CD4-positive, alpha-beta T cell treated with Interleukin-10 for 1 hour (primary cell): ENCODE measurements at places on chromosomes 16 and 17.

DNA sequence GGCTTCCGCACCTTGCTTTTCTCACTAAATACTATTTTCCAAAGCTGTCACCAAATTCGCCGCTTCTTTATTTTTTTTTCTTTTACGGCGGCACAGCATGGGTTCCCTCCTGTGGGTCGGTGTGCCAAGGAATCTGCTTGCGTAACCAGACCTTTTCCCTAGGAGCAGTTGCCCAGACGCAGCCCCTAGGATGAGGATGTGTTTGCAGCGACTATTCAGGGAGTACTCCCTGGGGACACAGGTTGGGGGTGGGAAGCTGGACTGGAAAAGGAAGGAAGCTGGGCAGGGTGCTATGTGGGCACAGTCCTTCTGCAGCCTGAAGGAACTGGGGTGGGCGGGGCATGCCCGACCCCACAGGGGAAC is 49.0 kb upstream of the ZCCHC14 start:
- no peak for DNase-seq

- DNase-seq: no peak
Observed at GRCh38 chr16:49961089-49961488, 63.9 kb upstream of the CNEP1R1 start.

DNA sequence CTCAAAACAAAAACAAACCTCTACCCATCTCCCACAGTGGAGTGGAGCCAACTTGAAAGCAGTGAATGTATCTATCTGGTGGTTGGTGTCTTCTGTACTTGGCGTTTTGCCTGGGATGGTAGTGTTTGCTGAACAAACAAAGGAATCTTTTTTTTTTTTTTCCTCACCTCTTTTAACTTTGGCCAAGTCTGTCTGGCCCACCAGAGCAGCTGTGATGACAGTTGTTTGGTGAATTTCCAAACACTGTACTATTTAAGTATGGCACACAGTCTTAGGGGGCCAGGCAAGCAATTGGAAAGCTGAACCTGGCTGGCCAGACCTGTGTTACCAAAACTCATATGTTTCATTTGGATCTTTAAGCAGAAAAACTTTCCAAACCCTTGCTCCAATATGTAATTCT is 101.8 kb upstream of the CDH13 start:
- DNase-seq: no peak

DNA sequence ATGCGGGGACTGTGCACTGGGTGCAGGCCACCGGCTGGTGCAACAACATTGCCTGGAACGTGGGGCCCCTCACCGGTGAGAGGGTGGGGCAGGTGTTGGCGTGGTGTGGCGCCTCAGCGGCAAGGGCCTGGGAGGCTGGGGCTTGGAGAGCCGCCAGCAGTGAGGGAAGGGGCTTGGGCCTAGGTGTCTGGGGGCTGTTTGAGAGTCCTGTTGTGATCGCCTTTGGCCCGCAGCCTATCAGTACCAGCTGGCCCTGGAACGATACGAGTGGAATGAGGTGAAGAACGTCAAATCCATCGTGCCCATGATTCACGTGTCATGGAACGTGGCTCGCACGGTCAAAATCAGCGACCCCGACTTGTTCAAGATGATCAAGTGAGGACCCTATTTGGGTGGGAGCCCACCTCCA is 2.6 kb upstream of the TMEM88 start:
- DNase-seq: no peak

- DNase-seq: no peak
Observed at GRCh38 chr17:8746501-8747236, 2.0 kb upstream of the CCDC42 start.

DNA sequence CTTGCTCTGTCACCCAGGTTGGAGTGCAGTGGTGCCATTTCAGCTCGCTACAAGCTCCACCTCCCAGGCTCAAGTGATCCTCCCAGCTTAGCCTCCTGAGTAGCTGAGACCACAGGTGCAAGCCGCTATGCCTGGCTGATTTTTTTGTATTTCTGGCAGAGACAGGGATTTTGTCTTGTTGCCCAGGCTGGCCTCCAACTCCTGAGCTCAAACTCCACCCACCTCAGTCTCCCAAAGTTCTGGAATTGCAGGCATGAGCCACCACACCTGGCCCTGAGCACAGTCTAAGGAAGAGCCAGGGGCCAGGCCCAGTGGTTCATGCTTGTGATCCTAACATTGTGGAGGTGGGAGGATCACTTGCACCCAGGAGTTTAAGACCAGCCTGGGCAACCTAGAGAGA is 21.8 kb upstream of the BCO1 start:
- DNase-seq: no peak

GRCh38 chr16:5349670-5350517 is 252.3 kb upstream of the EEF2KMT start:
- DNase-seq: no peak

DNA sequence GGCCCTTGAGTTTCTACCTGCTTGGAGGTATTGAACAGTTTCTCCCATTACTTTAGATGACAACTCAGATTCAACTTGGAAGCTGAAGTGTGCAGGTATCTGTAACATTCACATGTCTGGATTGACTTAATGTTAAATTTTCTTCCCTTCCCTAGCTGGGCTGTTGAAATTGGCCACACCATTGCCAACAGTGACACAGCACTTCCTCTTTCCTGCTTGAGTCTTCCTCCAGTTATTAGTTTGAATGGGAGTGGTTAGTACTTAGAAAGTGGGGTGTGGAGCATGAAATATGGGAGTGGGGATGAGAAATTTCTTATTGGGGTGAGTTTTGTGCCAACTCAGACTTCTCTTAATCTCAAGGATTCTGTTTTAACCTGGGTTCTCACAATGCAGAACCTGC is 454.9 kb downstream of the KCNJ2 start:
- no peak for DNase-seq

GRCh38 chr17:17077861-17078732 is 35.8 kb downstream of the MPRIP start:
- no peak for DNase-seq

GRCh38 chr16:62079236-62079635 is 43.0 kb upstream of the CDH8 start:
- no peak for DNase-seq

GRCh38 chr17:74274060-74274708 is at the start of gene DNAI2:
DNAI2 (plus strand) TSS chr17:74274234; CDS start chr17:74281818, 7,584 bp downstream.
- peak; percentile 64 for DNase-seq

GRCh38 chr17:6523330-6523729 is 33.0 kb downstream of the PITPNM3 start:
- DNase-seq: no peak

- no peak for DNase-seq
Observed at GRCh38 chr17:47279062-47279801, 25.6 kb downstream of the ITGB3 start.

DNA sequence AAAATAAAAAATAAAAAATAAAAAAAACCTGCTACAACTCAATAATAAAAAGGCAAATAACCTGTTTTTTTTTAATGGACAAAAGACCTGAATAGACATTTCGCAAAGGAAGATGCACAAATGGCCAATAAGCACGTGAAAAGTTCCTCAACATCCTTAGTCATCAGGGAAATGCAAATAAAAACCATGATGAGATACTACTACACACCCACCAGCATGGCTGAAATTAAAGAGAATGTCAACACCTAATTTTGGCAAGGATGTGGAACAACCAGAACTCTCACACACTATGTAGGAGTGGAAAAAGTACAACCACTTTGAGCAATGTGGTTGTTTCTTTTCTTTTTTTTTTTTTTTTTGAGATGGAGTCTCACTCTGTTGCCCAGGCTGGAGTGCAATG is 24.6 kb downstream of the COG7 start:
- DNase-seq: no peak

DNA sequence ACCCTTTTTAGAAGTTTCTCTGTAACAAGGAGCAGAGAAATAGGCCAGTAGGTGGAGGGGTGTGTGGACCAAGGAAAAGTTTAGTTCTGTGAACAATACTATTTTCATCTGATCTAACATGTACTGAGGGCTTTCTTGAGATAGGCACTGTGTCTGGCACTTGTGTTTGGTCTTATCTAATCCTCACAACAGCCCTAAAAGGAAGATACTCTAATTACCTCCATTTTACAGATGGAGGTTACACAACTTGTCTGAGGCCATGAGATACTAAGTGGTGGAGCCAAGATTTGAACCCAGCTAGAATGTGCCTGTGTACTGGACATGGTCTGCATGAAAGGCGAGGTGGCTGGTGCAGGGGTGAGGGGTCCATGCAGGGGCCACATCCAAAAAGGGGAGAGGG is 4.5 kb downstream of the TNFSF12 start:
- no peak for DNase-seq

DNA sequence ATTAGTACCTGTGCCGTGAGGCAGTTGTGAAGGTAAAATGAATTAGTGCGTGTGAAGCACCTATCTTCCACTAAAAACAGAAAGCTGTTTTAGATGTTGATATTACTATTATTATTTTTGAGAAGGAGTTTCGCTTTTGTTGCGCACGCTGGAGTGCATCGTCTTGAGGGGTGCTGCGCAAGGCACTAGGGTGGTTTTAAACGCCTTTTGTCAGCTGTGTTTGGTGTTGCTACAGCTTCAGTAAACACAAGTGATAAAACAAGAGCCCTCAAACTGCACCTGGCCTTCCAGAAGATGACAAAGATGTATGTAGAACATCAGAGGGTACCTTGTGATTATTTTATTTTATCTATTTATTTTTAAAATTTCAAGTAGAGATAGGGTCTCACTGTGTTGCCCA is 38.2 kb downstream of the PLCG2 start:
- DNase-seq: peak; percentile 36

- DNase-seq: no peak
Observed at GRCh38 chr16:3282103-3282729, 1.1 kb upstream of the ZNF263 start.

- DNase-seq: no peak
Observed at GRCh38 chr17:22411185-22411784, 719.0 kb downstream of the KCNJ18 start.

DNA sequence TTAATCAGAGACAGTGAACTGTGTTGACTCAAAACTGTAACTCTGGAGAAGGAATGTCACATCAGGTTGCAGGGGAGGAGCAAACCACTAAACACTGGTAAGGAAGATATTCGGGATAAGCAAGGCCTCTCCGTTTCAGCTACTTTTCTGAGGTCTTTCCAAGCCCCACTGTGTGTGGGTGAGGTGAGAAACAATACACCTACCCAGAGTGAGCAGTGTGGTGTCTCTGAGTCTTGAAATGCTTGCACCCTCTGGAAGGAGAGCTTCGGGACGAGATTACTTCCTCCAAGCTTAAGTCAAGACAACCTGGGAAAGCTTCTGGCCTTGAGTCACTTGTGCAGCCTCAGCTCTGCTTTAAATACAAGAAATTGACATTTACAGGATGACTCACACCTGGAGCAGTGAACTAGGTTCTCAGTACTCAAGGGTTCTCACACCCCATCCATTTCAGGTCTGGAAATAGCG is 2.5 kb upstream of the MAP3K14 start:
- DNase-seq: no peak

DNA sequence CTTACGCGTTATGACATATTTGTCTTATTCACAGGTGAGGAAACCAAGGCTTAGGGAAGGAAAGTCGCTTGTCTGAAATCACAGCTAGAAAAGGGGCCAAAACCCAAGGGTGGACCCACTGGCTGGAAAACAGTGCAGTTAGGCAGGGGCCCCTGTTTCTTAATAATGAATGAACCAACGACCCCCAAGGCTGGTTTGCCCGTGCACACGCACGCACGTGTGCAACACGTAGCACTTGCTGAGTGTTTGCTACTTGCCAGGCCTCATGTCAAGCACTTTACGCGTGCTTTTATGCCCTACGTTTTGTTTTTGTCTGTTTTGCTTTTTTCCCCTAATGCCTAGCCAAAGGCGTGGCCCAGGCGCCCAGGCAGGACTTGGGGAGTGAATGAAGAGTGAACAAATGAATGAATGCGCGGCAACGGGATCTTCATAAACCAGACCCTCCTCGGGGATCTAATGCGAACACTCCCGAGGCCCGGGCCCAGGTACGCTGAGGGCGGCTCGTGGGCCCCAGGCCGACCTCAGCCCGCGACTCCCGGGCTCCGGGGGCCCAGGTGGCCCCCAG is 571 bp upstream of the USP10 start:
- no peak for DNase-seq

DNA sequence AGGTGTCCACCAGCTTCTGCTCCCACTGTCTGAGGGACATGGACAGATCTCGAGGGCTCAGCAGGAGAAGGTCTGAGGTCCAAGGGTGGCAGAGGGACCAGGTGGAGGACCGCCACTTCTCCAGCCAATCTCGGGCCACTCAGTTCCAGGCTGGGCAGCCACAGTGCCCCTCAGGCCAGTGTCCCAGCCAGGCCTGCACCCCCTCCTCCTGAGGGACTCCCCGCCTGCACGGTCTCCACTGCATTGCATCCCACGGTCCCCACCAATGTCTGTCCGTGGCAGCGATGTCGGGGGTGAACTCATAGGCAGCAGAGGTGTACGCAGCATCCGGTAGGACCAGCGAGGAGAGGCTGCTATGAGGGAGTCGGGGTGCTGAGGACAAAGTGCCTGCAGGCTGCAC is 64.2 kb upstream of the DOC2B start:
- no peak for DNase-seq

DNA sequence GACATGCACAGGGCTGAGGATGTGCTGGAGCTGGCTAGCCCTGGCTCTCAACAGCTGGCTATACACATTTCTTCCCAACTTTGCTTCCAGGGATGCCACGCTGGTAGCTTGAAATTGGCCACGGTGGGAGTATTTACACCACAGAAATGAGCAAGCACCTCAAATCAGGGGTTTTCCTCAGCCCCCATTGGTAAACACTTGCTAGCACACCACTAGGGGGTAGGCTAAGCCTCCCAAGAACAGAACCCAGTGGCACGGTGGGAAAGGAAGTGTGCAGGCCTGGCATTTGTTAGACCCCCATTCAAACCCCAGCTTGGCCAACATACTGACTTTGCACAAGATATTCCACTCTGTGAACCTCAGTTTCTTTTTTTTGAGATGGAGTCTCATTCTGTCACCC is 12.9 kb downstream of the DRC3 start:
- DNase-seq: no peak

DNA sequence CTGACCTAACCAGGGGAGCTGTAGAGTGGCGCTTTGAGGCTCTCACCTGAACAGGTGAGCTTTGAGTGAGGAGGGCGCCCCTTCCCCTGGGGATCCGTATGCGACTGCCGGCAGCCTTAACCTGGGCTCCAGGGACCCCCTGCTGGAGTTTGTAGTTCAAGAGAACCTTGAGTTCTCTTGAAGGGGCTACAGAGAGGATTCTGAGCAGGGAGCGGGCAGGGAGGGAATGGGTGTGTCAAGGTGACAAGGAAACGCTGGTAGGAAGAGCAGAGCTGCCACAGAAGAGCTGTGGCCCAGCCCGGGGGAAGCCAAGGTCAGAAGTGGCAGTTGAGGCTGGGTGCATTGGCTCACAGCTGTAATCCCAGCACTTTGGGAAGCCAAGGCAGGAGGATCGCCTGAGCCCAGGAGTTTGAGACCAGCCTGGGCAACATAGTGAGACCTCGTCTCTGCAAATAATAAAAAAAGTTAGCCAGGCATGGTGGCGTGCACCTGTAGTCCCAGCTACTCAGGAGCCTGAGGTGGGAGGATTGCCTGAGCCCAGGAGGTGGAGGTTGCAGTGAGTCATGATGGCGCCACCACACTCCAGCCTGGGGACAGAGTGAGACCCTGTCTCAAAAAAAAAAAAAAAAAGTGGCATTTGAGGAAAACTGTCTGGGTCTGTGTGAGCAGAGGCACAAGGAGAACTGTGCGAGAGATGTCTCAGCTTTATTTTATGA is 1.2 kb downstream of the LLGL2 start:
- DNase-seq: no peak

- no peak for DNase-seq
Observed at GRCh38 chr16:84992717-84993075, 18.6 kb downstream of the ZDHHC7 start.

GRCh38 chr16:89137666-89138512 is 33.7 kb upstream of the CDH15 start:
- DNase-seq: no peak

- no peak for DNase-seq
Observed at GRCh38 chr17:14091367-14091766, 22.1 kb downstream of the COX10 start.

GRCh38 chr17:28147017-28147416 is 104.5 kb downstream of the NLK start:
- DNase-seq: no peak
